ENCODE measurements at places on chromosomes 5 and 9.

DNA sequence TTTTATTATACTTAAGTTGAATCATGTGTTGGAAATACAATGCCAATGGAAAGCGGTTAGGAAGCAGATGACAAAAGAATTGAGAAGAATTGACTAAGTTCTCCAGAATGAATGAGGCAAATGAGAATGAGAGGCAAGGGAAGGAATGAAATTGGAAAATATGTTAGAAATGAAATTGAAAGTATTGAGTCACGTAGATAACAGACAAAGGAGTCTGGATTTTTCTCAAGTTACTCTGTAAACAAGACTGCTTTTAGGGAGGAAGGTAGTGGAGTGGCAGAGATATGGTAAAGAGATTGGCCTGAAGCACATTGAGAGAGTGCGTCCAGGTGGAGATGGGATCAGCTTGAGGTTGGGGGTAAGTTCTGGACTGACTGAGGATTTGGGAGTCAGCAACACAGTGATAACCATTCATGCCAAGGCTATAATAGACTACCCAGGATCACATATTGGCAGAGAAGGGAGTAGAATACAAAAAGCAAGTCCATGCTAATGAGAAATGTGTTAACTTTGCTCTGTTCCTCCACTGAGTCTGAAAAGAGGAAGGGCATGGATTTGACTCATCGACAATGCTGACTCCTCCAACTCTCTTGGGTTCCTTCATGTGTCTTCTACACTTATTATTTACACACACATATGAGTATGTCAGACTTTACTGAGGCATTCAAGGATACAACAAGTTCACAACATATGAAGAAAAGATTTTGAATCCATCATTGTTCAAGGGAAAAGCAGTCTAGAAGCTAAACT lies 814.2 kb upstream of the ZNF608 start:
- DNase-seq, result no peak

GRCh38 chr5:78661691-78662090 lies 13.1 kb upstream of the LHFPL2 start:
- DNase-seq, result no peak

DNA sequence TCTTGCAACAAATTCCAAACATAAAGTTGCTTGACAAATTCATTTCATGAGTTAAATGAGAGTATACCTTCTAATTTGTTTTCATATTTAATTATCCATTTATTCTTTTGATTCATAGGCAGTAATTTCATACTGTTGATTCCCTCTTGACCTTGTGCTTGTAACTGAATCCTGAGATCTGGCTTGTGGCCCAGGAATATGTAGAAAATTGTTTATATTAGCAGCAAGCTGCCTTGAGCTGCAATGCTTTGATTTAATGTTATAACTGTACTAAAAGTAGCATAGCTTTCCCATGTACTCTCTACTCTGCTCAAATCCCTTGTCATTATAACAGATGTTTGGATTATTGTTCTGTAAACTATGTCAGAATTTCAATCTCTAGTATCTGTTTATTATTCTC lies 780.7 kb downstream of the NR2F1-AS1 start:
- peak; percentile 13 for DNase-seq

GRCh38 chr9:105399117-105399516 lies 48.7 kb upstream of the FSD1L start:
- no peak for DNase-seq

- DNase-seq, result no peak
Measured at GRCh38 chr5:116451905-116452450, 122.6 kb downstream of the SEMA6A start.

- no peak for DNase-seq
Measured at GRCh38 chr5:114469372-114469771, 107.5 kb downstream of the KCNN2 start.

GRCh38 chr5:135481387-135481786 lies 29.2 kb upstream of the TIFAB start:
- no peak for DNase-seq

- no peak for DNase-seq
Measured at GRCh38 chr9:137575716-137576411, 2.9 kb downstream of the DPH7 start.

- DNase-seq, result no peak
Measured at GRCh38 chr9:107285286-107285685, 2.2 kb downstream of the RAD23B start.

DNA sequence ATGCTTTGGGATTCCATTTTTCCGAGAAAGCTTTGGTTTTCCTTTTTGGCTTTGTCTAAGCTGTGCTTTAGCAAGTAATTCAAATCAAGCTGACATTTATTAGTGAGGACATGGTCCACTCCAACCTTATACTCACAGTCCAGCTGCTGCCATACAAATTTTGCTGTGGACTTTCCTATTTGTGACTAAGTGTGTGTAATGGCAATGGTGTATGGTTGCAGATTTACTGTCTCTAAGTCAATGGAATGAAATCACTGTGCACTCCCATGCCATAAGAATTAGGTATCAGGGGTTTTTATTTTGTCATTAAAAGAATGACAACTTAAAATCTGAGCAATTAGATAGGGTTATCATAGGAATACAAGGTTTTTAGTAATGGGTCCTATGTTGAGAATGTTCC lies 530.0 kb downstream of the CCDC171 start:
- DNase-seq, result no peak

DNA sequence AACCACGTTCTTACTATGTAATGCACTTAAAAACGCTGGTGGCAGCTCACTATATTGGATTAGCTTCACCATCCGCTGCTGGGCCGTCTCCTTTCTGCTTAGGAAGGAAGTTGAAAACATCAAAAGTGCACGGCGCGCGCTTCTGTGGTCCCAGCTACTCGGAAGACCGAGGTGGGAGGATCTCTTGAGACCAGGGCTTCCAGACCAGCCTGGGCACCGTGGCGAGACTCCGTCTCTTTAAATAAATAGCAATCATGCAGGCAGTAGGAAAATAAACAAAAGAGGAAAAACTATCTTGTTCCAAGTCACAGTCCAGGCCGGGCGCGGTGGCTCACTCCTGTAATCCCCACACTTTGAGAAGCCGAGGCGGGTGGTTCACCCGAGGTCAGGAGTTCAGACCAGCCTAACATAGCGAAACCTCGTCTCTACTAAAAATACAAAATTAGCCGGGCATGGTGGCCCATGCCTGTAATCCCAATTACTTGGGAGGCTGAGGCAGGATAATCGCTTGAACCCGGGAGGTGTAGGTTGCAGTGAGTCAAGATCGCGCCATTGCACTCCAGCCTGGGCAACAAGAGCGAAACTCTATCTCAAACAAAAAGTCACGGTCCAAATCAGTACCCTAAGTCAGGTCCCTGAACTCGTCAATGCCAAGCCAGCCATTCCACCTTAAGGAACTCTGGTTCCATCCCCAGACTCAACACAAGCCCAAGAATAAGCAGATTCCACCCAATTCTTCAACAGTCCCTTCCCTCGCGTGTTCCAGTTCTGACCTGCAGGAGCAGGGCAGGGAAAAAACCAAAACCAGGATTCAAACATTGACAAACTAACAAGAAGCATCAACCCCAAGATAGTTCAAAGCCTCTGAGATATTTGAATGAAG lies 1.0 kb upstream of the GOLGA1 start:
- no peak for DNase-seq

DNA sequence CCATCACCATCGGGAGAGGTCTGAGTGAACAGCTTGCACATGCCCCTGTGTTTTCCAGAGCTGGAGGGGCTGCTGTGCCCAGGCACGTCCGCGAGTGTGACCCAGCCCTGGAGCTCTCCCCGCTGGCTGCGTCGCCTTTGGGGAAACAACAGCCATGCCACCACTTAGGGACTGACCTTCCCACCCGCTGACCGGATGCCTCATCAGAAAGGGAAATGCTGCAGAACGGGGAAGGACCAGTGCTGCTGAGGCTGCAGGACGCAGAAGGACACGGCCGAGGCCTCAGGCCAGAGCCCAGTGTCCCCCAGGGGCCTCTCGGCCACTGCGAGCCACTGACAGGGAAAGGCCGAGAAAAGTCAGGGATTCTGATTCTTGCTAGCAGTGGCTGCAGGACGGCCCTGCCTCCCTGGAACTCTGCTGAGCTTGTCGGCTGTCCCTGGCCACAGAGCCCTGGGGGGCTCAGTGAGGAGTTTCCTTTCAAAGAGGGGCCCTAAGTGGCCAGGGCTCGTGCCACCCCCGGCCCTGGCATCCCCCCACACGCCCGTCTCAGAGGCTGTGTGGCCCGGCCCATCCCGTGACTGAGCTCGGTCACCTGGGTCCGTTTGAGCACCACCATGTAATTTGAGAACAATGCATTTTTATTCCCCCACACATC lies 130.8 kb downstream of the ZNF354C start:
- no peak for DNase-seq

DNA sequence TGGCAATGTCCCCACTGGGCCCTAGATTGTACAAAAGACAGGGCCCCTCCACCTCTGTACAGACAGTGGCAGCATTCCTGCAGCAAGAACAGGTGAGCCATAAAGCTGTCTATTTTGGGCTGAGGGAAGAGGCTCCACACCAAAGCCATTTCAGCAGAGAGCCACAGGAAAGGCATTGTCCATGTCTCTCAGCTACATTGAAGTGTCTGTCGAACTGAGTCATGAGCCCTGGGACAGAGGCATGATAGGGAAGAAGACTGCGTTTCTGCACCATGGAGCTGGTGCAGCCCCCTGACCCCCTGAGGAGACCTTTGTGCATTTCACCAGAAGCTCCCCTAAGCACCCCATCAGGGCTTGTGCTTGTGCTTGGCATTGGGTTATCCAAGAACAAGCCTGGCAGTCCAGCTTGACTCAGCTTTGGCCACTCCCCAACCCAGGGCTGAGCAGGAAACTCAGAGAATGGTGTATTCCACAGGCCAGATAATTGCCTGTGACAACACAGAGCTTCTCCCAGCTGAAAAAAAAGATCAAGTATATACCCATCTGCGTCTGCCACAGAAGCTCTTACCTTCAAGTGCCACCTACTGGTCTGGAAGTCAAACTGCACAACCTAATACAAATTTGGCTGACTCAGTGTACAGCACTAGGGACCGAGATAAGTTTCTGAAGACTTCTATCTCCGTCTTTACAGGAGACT lies 5.9 kb upstream of the FRMD3 start:
- peak; percentile 59 for DNase-seq

GRCh38 chr5:168772316-168772961 lies 193.3 kb upstream of the PANK3 start:
- no peak for DNase-seq

DNA sequence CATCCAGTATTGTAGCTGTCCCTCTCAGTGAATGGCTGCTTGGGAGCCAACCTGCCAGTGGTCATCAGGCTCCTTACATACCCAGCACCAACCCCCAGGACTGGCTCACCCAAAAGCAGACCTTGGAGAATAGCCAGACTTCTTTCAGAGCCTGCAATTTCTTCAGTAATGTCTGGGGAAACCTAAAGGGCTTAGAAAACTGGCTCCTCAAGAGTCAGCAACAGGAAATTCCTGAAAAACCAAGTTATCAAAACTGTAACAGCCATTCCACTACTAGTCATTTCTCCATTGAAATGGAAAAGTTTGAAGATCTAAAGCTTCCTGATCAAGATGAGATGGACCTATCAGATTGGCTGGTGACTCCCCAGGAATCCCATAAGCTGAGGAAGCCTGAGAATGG lies 12.3 kb upstream of the STING1 start:
- peak; percentile 33 for DNase-seq

DNA sequence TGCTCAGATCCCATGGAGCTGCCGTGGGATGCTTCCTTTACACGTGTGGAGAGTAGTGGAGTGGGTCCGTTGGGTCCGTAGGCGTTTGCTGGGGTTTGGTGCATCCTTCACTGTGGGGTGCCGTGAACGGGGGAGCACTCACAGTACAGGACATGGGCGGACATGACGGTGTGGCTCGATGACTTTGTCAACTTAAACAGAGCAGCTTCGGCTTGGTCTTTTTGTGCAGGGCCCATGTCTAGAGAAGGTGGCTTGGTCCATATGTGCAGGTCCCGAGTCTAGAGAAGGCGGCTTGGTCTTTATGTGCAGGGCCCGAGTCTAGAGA lies 26.4 kb upstream of the EXOC3 start:
- DNase-seq, result no peak

GRCh38 chr5:102762562-102763227 lies 7.6 kb downstream of the PAM start:
- DNase-seq, result no peak

GRCh38 chr9:117835798-117836197 lies 131.6 kb downstream of the TLR4 start:
- no peak for DNase-seq

GRCh38 chr5:92633875-92634487 lies 947.0 kb downstream of the NR2F1-AS1 start:
- DNase-seq, result no peak

DNA sequence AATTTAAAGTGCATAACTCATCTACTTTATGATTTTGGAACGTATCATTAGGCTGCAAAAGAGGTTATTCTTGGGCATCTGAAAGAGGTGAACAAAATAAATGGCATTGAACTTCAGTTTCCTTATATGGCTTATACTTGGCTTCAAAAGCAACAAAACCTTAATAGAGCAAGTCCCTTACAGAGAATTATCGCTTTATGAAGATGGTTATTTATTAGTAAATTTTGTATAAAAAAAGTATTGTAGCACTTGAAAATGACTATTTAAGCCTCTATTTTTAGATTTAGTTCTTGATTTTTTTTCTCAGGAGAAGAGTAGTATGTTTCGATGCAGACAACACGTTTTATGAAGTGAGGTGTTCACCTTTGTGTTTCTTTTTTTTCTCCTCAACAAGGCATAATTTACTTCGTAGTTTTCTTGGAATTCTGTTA lies 2.0 kb downstream of the ERBIN start:
- no peak for DNase-seq

DNA sequence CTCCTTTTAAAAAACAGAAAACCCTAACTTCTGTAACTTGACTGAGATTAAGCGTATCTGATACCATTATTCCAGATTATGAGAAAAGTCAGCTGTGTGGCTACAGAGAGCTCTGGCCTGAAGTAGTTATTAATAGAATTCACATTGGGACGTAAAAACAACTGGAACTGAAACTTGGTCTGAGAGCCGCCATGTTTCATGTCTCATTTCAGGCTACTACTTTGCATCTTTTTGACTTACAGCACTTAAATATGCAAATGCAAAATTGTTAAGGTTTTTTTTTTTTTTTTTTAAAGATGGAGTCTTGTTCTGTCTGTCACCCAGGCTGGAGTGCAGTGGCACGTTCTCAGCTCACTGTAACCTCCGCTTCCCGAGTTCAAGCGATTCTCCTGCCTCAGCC lies 25.2 kb downstream of the MAP3K1 start:
- no peak for DNase-seq

GRCh38 chr9:94280409-94280989 lies 21.4 kb downstream of the ZNF169 start:
- DNase-seq, result no peak

DNA sequence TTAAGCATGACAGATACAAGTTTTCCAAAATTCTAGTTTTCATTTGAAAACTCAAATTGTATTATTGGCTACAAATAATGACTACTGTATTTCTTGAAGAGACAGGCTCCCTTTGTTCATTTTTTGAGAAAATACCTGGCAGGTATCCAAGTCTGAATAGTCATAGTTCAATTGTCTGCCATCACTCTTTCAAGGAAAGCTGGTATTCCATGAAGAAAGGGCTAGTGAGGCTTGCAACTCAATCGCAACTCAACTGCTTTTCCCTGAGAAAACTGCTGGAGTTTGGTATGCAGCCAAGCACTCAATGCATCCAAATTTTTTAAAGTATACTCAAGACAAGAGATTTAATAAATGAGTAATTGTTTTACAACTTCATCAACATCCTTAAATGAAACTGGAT lies 61.4 kb upstream of the TRIO start:
- no peak for DNase-seq
